Left ventricle myocardium inferior (tissue), 1 donor: ENCODE measurements at places on chromosomes 12 and 14. TPM values are rescaled to one million over a fixed set of nuclear protein-coding genes. Genes with fewer than 3 reads are reported as not detected.

The CTSG gene
- 0.80 TPM for total RNA-seq

DNA sequence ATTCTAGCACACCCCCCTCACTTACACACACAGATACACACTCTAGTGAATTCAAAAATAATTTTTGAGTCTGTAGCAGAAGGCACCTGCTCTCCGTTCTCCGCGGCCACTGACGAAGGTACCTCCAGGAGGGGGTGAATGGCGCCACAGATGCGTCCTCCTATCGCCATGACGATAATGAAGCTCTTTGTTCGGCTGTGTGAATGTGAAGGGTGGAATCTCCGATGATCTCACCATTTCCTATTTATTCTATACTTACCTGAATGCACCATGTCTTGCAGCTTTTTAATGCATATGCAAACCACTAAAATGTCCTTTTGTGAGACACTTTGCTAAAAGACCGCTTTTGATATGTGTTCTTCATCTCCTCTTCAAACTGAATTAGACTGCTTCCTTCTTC is 162.7 kb downstream of the EGLN3 start:
- no peak for DNase-seq

- DNase-seq = no peak
Observed at GRCh38 chr12:47066278-47067025, 13.0 kb upstream of the PCED1B start.

DNA sequence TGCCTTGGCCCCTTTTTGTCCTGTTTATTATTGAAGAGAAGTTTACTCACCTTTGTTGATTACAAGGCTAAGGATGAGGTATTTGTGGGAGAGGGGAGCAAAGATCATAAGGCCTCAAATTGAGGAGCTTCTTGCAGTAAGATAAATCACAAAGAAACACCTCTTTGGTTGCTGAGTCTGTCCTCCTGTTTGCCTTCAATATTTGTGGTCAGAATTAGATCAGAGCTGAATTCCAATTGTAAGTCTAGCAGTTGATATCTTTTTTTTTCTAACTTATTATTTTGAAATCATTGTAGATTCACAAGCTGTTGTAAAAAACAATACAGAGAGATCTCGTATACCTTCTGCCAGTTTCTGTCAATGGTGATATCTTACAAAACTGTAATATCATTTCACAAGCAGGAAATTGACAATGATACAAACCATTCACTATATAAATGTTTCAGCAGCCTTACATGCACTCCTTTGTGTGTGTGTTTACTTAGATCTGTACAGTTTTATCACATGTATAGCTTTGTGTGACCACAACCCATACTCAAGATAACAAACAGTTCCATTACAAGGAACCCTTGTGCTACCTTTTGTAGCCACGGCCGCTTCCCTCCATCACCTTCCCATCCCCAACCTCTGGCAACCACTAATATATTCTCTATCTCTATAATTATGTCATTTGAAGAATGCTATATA is 97.4 kb downstream of the KICS2 start:
- DNase-seq = no peak

- DNase-seq = no peak
Observed at GRCh38 chr14:62253171-62253570, 491.0 kb downstream of the SNAPC1 start.

- no peak for DNase-seq
Observed at GRCh38 chr12:68080577-68080976, 79.0 kb downstream of the IFNG start.
